ENCODE measurements at places on chromosomes 11 and 22.

DNA sequence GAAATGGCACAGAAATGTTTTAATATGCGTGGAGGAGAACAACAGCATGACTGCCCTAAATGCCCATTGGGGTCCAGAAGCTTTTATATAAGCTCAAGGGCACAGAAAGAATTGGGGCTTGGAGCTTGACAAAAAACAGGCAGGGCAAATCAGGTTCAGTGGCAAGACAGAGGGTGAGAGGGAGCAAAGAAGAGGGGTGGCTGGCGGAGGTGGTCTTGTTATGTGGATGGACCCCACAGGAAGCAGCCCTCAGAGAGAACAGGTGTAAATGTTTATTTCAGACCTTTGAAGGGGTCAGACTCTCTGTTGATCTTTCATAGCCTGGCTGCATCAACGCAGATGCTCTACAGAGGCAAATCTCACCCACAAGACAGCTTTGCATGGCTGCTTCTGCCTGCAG, 213.1 kb upstream of the B3GAT1 start:
- no peak for DNase-seq

GRCh38 chr11:22194907-22195306, 2.0 kb downstream of the ANO5 start:
- DNase-seq = no peak

DNA sequence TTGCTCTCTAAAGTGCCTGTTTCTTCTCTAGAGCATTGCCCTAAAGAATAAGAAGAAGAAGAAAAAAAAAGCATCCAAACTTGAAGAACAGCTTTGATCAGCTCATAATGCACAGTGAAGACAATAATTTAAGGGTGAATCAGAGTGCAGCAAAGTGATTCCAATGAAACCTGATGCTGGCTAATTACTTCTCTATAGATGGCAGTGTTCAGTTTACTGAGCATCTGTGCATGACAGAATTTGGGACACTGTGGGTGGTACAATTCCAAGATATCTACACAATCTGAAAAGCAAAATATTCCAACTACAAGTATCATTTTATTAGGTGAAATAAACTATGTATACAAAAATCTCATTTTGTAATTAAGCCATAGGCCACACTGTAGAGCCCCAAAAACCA, 450.5 kb upstream of the CCDC90B start:
- DNase-seq = no peak

GRCh38 chr11:7413961-7414915, 71.1 kb upstream of the OLFML1 start:
- DNase-seq = no peak

GRCh38 chr22:38296372-38296771, 20.9 kb downstream of the CSNK1E start:
- no peak for DNase-seq

- no peak for DNase-seq
Measured at GRCh38 chr11:11347592-11347991, 5.5 kb downstream of the CSNK2A3 start.

GRCh38 chr11:70483077-70483861, 84.9 kb downstream of the CTTN start:
- no peak for DNase-seq

DNA sequence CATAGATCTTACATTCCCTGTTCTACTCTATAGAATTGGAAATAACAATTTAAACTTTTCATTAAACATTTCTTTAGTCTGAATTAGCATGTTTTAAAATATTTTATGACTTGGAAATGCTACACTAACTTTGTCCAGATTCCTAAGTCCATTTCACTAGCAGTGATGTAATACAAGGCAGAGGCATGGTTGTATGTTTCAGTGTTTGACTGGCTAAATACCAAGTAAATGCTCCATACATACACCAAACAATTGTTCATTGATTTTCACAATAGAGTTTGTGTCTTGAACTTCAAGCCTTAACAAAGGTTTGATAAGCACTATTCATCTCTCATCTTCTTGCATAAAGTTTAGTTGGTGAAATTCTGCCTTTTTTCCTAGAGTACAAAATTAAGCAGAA, 13.5 kb downstream of the ZBED5 start:
- no peak for DNase-seq

GRCh38 chr11:109425554-109425953, 3.6 kb downstream of the C11orf87 start:
- no peak for DNase-seq

- DNase-seq = no peak
Measured at GRCh38 chr11:121321614-121322243, 29.2 kb downstream of the SC5D start.

DNA sequence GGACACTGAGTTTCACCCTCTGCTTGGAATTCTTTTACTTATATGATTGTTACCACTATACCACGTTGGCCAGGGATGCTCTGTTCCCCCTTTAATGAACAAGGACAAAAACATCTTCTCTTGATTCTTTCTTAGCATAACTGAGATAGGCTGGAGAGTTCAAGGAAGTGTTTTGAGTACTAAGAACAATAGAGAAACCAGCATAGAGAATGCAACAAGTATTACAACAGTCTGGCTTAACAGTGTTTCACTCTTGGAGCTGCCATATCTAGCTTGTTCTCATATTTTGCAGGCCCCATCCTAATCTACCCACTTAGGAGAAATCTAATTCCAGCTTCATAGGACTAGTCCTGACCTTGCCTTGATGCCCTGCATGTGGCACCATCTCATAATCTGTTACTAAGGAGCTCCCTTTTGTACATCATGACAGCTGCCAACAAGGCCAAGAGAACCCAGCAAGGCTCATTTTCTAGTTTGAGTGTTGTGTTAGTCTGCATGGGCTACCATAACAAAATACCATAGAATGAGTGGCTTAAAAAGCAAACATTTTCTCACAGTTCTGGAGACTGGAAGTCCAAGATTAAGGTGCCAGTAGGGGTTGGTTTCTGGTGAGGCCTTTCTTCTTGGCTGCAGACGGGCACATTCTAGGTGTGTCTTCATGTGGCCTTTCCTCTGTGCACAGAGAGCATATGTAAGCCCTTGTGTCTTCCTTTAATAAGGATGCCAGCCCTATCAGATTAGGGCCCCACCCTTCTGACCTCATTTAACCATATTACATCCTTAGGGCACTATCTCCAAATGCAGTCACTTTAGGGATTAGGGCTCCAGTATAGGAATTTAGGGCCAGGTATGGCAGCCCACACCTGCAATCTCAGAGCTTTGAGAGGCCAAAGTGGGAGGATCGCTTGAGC, 37.8 kb downstream of the PACS1 start:
- no peak for DNase-seq

GRCh38 chr11:118615976-118616371, 8.6 kb downstream of the PHLDB1 start:
- no peak for DNase-seq

GRCh38 chr11:76415073-76415472, 29.7 kb upstream of the EMSY start:
- DNase-seq = no peak

DNA sequence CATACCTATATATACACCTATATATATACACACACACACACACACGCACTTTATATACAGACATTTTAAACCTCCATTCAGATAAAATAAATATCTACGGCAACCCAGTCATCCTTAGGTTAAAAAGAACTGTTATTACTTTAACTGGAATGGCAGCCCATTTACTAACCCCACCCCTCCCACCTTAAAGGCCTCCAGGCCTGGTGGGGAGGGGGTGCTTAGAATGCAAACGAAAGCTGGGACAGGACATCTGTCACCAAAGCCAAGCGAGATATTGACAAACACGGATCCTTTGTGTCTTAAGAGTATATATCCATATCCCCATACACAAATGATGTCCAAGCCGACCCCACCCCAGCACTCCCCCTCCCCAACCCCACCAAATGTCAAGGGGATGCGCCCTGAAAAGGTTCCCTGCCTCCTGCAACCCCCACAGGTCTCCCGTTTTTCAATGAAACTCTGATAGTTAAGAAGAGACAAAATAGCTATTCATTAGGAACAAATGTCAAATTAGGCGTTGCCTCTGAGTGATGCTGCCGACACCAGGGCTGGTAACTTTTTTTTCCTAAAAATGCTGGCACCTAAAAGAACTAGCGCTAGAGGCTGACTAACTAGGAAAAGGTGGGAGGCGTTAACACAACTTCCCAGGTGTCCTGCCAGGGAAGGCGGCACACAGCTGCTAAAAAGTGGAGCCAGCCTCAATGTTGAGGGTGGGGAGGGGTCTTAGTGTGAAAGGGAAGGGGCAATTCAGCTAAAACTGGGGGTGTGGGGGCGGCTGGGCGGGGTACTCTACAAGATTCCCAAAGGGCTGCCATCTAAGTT, 5.6 kb downstream of the MN1 start:
- no peak for DNase-seq

DNA sequence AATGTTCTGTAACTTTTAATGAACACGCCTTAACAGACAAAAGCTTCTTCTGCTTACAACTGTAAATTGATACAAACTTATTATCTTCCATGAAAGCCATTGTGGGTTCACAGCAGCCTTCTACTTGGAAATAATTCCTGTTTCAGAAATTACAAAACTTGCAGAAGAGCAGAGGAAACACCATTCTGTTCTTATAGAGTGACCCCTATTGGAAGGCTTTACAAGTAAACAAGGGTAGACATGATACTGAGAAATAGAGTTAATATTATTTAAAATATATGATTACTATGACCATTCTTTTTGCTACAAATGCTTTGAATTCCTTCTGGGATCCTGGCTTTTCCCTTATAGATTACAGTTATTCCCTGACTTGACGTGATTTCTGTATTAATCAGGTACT, 32.4 kb upstream of the KCNA4 start:
- DNase-seq = no peak

DNA sequence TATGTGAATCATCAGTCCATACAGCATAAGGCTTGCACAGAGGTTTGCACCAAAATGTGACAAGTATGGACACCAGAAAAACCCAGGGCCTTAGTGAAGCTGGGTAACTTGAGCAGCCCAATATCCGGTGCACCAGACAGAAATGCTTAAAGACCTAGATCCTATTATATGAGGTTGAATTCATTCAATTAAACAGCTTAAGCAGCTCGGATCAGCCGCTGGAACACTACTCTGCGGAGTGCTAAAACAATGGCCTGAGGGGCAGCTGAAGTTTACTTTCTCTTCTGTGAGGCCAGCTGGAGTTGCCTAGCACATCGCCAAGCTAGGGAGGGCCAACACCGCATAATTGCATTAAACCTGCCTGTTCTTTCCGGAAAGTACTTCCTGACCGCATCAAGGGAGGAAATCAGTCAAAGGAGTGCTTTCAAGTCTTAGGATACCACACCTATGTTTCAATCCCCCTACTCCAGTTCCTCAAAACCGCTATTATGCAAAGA, 17.0 kb upstream of the FAM181B start:
- no peak for DNase-seq

DNA sequence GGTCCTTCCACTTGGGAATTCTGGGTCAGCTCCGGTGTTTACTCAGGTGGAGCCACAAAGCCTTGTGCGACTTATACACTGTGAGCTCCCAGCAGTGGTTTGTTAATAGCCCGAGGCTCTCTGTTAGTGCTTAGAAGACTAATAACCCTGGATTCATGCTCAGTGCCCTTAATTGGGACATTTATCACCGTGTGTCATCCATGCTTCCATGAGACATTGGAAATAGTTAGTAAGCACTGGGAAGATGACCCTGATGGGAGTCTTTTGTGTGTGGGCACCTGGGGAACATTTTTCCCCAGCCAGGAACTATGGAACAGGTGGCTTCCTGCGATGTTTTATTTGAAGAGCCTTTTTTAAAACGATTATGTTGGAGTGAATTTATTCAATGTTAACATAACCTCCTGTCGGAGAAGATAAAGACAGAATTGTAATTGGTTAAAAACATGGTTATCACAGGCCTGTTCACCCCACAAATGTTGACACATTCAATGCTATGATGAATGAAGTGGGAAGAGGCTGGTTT, 188.9 kb downstream of the MYO18B start:
- DNase-seq = no peak

GRCh38 chr22:20299746-20300136, 20.1 kb downstream of the DGCR6L start:
- no peak for DNase-seq

GRCh38 chr22:23068832-23069385, 1.4 kb upstream of the GNAZ start:
- DNase-seq = peak; percentile 15

GRCh38 chr11:121563003-121563402, 110.2 kb upstream of the SORL1-AS1 start:
- DNase-seq = no peak

GRCh38 chr11:101620026-101620425, 36.2 kb upstream of the TRPC6 start:
- no peak for DNase-seq

Data from RWPE2 (cell line).